ENCODE measurements at places on chromosomes 12 and 14.
A peak's percentile ranks its signal among the peaks of the same experiment; 100 is the strongest.

- DNase-seq = no peak
These were observed 457.1 kb downstream of the GLT1D1 start for GRCh38 chr12:129310346-129310745.

- DNase-seq = no peak
These were observed 293.0 kb downstream of the BTG1 start for GRCh38 chr12:91852634-91853033.

- no peak for DNase-seq
These were observed 31.7 kb downstream of the ANO2 start for GRCh38 chr12:5913387-5913786.

DNA sequence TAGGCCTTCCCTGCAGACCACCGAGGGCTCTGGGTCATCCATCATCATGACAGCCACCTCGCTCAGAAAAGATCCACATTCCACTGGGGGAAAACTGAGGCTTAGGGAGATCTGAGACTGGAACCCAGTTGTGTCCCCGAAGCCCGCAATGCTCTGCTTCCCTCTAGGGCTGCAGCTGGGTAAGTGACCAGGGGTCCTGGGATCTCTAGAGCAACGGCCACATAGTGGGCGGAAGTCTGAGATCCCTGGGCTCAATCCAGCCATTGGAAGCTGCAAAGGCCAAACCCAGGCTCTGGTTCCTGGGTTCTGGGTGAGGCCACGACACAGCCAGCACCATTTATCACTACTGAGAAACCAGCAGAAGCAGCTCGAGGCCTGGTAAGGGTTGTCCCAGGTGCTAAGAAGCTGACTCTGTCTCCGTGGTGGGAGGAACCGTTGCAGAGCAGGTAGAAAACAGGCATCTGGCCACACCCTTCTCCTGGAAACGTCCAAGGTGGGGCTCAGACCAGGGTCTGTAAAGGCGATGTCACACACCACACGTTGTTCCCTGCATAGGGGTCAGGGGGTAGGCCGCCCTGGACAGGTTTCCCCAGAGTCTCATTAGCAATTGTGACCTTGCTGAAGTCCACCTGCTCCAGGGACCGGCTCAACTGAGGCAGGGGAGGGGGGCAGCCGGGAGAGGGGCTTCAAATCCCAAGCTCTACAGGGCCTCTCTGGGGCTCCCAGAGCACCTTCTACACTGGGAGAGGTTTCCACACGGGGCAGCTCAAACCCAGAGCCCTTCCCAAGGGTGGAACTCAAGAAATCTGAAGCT lies 38.6 kb downstream of the BCL11B start:
- no peak for DNase-seq

GRCh38 chr12:32496946-32497345 lies 97.6 kb downstream of the FGD4 start:
- DNase-seq = no peak

DNA sequence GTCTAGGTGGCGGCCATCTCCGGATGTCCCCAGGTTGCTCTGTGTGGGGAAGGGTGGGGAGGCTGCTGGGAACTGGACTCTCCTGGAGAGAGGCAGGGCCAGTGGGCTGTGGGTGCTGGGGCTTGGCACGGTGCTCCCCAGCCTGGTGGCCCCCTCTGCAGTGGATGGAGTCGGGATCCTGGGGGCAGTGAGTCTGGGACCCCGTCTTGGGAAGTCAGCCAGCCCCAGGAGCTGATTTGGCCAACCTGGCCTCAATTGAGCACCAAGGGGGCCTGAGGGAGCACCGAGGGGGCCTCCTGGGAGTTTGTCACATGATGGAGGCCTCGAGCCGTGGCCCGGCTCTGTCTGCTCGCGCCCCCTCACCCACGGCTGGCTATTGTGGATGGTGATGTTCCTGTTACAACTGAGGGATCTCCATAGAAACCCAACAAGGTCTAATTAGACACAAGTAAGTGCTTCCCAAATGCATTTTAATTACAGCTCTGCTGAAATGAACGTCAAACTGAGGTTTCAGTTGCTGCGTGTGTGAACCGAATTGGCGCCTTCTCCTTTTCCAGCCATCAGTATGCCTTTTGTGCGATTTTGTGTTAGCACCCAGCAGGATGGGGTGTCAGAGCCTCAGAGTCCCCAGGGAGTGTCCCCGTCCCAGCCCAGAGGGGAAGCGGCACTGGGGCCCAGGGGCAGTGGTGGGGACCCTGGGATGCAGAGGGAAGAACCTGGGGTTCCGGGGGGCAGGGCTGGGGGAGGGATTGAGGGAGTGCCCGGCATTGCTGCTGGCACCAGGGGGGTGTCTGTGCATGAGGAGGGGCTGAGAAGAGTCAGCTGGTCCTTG lies 71.8 kb downstream of the KIF26A start:
- DNase-seq = peak; percentile 27

DNA sequence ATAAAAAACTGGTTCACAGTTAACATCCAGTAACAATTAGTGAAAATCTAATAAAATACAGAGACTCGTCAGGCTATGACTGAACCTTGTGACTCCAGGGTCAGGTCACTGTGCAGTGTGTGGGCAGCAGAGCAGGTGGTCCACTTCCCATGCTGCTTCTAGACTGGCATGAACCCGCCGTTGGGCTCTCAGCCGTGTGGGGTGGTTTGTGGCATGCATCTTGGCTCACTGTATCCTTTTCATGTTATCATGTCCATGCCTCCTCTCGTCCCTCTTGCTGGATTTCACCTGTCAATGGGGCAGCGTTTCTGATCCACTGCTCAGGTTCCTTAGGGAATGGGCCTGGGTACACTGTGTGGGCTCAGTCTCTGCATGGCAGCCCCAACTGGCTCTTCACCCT lies 57.3 kb downstream of the EP400 start:
- DNase-seq = no peak

GRCh38 chr12:6326316-6327228 lies 15.3 kb downstream of the TNFRSF1A start:
- DNase-seq = peak; percentile 68

All from Ammon's horn (tissue), 1 donor.